ENCODE measurements at places on chromosomes 7 and 10.

- no peak for DNase-seq
- H3K36me3 ChIP-seq, result no peaks in the 10 kb centered on the region
- no peak overlapping the region for H3K4me3 ChIP-seq
- H3K27me3 ChIP-seq, result no peaks in the 10 kb centered on the region
- H3K27ac ChIP-seq, result no peak overlapping the region
These were observed 91.2 kb upstream of the MYL10 start for GRCh38 chr7:101720324-101720723.

GRCh38 chr7:1300206-1300605, 67.5 kb downstream of the UNCX start:
- no peak overlapping the region for H3K27ac ChIP-seq
- no peaks in the 10 kb centered on the region for H3K4me1 ChIP-seq
- no peaks in the 10 kb centered on the region for H3K27me3 ChIP-seq
- no peaks in the 10 kb centered on the region for H3K36me3 ChIP-seq
- no peak overlapping the region for H3K4me3 ChIP-seq
- DNase-seq, result no peak

DNA sequence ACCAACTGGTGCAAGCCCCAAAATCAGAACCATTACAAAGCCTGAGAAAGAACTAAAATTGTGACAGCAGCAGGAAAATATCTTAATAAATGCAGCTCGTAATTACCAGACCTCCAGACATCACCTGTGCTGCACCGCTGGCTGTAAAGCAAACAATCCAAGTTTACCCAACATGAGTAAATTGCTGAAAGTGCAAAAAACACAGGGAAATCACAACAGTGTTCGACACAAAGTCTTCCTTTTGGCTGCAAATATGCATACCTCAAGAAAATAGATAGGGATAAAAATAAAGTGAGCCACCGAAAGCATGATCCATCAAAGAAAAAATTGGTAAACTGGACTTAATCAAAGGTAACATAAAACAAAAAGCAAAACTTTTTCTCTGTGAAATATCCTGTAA, 101.7 kb downstream of the SLC16A9 start:
- no peak overlapping the region for H3K27ac ChIP-seq
- no peak overlapping the region for H3K4me3 ChIP-seq
- no peaks in the 10 kb centered on the region for H3K36me3 ChIP-seq
- H3K27me3 ChIP-seq, result peaks cover 9% of the 10 kb centered on the region

DNA sequence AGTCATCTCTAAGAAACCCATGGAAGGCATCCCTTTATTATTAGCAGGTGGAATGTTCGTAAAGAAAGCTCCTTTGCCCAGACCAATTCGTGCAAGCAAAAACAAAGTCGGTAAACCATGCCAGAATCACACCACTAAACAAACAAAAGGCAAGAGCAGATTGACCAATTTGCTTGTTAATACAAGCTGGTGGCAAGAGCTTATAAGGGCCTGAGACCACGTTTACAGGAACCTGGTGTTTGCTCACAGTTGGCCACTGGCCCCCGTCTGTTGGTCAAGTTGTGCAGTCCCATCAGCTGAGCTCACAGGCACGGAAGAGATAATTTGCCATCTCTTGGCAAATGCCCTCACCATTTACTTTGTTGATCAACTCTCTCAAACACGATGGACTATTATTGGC, 342.2 kb upstream of the MKI67 start:
- no peaks in the 10 kb centered on the region for H3K4me1 ChIP-seq
- H3K27me3 ChIP-seq, result no peaks in the 10 kb centered on the region
- no peaks in the 10 kb centered on the region for H3K36me3 ChIP-seq
- no peak overlapping the region for H3K27ac ChIP-seq

DNA sequence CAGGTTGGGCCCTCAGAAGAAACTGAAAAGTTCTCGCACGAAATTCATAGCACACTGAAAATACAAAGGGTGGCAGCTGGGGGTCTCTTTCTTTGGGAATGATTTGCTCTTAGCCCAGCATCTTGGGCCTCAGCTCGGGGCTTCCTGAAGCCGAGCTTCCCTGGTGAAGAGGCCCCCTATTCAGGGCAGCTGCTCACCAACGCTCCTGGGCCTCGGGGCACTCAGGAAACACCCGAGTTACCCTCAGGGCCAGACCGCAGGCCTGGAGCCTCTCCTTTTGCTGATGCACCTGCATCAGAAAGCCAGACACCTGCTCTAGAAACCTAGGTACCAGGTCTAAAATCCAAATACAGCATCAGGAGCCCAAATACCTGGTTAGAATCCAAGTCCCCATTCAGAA, 85.5 kb downstream of the PTPRE start:
- H3K27ac ChIP-seq, result peak overlapping the region; percentile 6
- H3K4me1 ChIP-seq, result peaks cover 32% of the 10 kb centered on the region
- H3K36me3 ChIP-seq, result no peaks in the 10 kb centered on the region
- no peak for DNase-seq

DNA sequence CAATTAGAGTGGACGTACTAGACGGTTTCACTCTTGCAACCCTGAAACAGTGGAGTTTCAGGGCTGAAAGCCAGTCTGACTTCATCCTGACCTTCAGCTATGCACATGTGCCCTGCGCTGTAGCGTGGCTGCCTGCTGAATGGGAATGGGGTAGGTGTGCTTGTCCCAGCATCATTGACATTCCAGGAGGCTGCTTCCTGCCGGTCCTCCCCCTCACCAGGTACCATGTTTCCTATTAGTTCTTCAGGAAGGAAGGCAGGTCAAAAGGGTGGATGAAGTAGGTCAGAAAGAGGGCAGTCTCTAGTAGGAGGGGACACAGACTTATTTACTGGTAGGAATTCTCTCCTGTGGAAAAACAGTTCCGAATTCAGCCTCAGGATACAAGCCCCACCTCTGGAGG, 551.8 kb upstream of the GALNT17 start:
- H3K4me1 ChIP-seq, result no peaks in the 10 kb centered on the region
- no peak overlapping the region for H3K4me3 ChIP-seq
- H3K27ac ChIP-seq, result no peak overlapping the region
- DNase-seq, result no peak
- H3K36me3 ChIP-seq, result no peaks in the 10 kb centered on the region

DNA sequence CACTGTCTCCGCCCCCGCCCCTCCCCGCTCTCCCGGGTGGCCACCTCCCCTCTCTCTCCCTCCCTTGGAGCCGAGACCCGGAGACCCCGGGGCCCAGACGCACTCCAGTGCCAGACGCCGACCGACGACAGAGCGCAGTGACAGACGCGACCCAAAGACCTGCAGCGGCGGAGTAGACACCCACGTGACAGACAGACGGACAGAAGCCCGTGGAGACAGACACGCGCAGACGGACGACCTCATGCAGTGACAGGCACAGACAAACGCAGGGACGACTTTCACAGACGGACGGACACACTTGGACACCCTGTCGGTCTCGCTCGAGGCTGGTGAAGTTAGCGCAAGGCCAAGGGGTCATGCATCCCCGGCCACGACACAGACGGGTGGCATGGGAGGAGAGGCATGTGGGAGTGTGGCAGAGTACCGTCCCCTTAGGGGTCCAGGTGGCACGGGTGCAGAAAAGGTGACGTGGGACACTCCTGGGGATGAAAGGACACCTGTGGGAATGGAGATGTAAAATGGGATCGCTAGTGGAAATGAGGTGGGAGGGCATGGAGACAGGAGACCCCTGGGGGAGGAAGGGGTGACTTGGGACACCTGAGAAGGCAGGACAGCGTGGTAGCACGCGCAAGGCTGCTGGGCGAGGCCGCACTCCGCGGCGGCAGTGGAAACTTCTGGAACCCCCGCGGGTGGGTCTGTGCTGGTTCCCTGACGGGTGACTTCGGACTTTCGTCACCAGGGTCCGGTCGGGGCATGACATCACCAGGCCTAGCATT, 456 bp upstream of the ACHE start:
- H3K27me3 ChIP-seq, result peaks cover 57% of the 10 kb centered on the region
- H3K27ac ChIP-seq, result no peak overlapping the region

GRCh38 chr10:125392154-125392553, 231.8 kb upstream of the CTBP2 start:
- H3K4me3 ChIP-seq, result no peak overlapping the region
- no peak for DNase-seq
- H3K36me3 ChIP-seq, result no peaks in the 10 kb centered on the region
- H3K27me3 ChIP-seq, result no peaks in the 10 kb centered on the region
- no peak overlapping the region for H3K27ac ChIP-seq

DNA sequence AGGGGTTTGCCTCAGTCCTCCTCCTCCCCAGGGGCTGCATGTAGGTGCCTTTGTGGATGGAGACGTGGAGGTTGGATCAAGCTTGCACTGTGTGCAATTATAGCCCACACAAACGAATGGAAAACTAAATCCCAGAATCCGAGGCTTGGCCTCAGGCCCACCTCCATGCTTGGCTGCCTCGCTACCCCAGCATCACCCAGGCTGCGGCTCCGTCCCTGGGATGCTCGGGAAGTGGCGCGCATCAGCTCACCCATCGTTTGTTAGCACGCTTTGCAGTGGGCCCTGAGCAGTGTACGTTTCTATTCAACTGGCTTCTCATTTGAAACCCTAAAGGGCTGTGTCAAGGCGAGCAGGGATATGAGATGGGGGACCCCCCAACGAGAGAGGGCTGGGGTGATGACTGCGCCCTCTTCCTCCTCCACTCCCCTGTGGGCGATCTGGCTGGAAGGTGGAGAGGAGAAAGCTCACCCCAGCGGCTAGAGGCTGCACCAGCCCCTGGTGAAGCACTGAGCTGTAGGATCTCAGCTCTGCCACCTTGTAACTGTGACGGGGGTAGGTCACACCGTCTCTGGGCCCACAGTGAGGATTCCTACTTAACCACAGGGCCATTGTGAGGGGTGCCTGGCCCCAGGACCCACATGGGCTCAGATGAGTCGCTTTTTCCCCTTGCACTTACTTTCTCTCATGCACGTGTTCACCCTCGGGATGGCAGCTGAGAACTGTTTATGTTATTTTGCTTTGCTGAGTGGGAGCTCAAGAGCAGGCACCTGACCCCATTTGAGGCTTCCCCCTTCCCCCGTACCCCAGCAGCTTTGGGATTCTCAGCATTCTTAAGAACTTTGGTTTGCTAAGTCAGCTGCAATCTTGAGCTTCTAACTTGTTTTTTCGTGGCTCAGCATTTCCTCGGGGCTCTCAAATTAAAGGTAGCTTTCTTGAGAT, 12.7 kb upstream of the BTBD16 start:
- no peak for DNase-seq
- no peak overlapping the region for H3K4me3 ChIP-seq
- H3K4me1 ChIP-seq, result no peaks in the 10 kb centered on the region
- H3K36me3 ChIP-seq, result no peaks in the 10 kb centered on the region
- no peak overlapping the region for H3K27ac ChIP-seq
- H3K27me3 ChIP-seq, result peaks cover 3% of the 10 kb centered on the region

DNA sequence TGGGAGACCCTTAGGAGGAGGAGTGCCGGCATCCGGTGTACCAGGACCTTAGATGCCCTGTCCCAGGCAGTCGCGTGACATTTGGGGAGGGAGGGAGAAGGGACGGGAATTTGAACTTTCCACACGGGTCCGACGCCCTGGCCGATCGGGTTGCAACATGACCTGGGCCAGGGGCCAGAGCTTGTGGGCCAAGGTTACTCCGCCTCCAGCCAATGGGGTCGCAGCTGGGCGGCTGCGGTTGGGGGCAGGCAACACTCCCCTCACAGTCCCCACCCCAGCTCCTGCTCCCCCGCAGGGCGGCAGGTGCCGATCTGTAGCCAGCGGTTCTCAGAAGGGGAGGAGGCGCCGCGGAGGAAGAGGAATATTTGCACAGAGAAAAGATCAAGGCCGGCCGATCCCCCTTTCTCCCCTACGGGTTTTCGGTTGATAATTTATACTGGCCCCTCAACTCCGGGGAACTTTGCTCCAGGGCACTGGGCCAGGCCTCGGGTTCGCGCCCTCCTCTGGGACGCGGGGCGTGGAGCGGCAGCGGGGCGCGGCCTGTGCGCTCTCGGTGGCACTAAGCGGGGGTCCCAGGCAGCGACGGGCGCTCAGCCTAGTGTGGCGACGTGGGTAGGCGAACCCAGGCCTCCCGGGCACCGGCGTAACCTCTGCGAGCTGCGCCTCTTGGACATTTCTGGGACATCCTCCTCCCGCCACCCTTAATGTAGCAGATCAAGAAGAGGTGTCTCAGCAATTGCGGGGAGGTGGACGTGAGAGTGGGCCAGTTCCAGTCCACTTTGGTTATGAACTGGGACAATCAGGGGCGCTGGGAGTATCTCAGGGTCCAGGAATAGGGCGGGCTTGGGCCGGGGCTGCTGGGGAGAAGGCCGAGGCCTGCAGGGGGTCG, 1.2 kb downstream of the MLXIPL start:
- DNase-seq, result no peak
- H3K4me3 ChIP-seq, result peak overlapping the region; percentile 34
- H3K4me1 ChIP-seq, result peaks cover 4% of the 10 kb centered on the region
- H3K36me3 ChIP-seq, result no peaks in the 10 kb centered on the region
- H3K27me3 ChIP-seq, result peaks cover 49% of the 10 kb centered on the region
- H3K27ac ChIP-seq, result no peak overlapping the region

- DNase-seq, result no peak
- no peaks in the 10 kb centered on the region for H3K27me3 ChIP-seq
- peaks cover 10% of the 10 kb centered on the region for H3K36me3 ChIP-seq
- H3K27ac ChIP-seq, result no peak overlapping the region
- H3K4me3 ChIP-seq, result no peak overlapping the region
- H3K4me1 ChIP-seq, result peaks cover 6% of the 10 kb centered on the region
These were observed 30.2 kb downstream of the ENTPD7 start for GRCh38 chr10:99689461-99689860.

DNA sequence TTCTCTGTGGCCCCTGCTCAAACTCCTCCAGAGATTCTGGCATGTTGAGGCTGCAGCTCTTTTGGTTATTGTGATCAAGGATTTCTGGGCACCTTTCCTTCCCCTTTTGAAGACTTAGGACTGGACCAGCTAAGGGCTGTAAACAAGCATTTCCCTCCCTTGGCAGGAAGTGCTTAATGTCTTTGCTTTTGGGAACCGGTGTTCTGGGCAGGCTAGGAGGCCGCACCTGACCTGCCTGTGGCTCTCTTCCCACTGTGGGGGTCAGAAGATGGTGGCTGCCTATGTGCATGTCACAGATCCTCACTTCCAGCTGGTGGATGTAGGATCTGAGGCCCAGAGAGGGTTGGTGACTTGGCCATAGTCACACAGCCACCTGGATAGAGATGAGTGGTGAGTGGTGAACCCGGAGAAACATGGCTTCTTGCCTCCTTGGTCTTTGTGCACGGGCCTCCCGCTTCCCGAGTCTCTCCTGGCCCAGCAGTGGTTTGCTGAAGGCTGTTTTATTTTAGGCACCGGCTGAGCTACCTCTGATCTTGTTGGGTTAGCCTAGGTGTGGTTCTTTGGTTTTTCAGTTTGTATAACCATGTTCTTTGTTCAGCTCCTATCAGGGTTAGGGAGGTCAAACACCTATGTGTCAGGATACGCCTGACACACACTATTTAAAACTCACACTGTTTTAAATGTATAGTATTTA, 82.0 kb downstream of the GRK5 start:
- peak overlapping the region; percentile 85 for H3K27ac ChIP-seq
- H3K27me3 ChIP-seq, result no peaks in the 10 kb centered on the region
- peaks cover 79% of the 10 kb centered on the region for H3K4me1 ChIP-seq
- H3K36me3 ChIP-seq, result peaks cover 6% of the 10 kb centered on the region

DNA sequence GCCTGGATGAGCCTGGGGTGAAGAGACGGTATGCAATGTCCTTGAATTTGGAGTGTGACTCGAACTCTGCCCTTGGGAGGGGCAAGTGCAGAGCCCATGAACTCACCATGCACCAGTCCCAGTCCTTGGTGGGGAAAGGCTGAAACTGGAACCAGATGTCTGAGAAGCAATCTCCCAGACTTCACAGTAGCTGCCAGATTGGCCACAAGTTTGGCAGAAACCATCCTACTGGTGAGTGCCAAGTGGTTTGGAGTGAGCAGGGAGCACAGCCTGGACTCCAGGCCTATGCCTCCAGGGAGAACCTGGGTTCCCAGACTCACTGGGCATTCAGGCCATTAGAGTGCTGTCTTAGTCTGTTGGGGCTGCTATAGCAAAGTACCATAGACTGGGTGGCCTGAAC, 99.6 kb upstream of the LYZL1 start:
- H3K4me3 ChIP-seq, result no peak overlapping the region
- no peaks in the 10 kb centered on the region for H3K4me1 ChIP-seq
- H3K27me3 ChIP-seq, result no peaks in the 10 kb centered on the region

Data from activated CD4-positive, alpha-beta T cell treated with anti-CD3 and anti-CD28 coated beads, Interleukin-2, amount 10 ng/mL, durations not matched to agents 24 days and 14 days (primary cell).